NCI-H2081 treated with DMSO at 0.1 percent for 48 hours (cell line): ENCODE measurements at places on chromosomes 6 and 20.

DNA sequence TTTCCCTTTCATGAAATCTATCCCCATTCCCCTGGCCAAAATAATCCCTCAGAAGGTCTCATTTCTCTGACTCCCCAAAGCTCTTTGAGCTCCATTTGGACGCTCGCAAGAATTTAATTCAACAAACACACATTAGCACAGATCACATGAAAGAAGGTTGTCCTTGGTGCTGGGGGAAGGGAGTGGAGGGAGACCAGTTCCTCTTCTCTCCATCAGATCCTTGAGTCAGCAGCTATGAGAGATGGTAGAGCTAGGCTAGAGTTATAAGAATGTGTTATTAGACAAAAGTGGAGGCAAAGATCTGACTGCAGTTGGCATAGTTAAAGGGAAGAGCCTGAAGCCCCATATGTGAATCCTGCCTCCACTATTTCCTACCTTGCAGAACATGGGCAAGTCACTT, 184.2 kb upstream of the CDYL start:
- no peak for DNase-seq

DNA sequence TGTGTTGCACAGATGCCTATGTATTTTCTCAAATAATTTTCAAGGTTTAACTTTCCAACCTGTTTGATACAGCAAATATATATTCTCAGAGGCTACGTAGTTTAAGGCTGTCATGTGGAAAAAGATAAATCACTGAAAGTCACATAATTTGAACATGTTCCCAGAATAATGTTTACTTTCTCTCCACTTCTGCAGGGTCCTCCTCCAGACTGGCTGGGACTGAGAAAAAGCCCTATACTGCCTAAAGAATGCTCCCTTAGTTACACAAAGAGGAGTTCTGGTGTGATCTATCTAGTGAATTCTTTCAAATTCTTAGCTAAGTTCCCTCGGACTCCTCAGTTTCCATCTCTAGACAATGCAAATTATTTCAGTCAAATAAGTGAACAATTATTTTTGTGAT, 411.0 kb downstream of the C6orf118 start:
- no peak for DNase-seq

- DNase-seq: no peak
These were observed 3.3 kb downstream of the TRMT11 start for GRCh38 chr6:125989631-125990030.

GRCh38 chr6:118985123-118985830, 50.3 kb upstream of the MCM9 start:
- no peak for DNase-seq

- no peak for DNase-seq
These were observed 46.4 kb downstream of the TAF4 start for GRCh38 chr20:62019144-62019805.

GRCh38 chr6:142112451-142113061, 20.2 kb upstream of the GJE1 start:
- no peak for DNase-seq

DNA sequence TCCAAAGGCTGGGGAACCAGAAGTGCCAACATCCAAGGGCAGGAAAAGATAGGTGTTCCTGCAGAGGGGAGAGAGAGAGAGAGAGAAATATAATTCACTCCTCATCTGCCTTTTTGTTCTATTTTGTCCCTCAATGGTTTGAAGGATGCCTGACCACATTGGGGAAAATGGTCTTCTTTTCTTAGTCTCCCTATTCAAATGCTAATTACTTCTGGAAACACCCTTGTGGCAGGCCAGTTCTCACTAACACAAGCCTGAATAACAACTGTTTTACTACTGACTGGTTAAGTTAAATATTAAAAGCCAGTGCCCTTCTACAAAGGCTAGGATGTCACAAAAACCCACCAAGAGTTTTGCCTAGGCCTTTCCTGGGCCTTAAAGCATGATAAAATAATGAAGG, 425.4 kb upstream of the HTR1E start:
- DNase-seq: no peak

- DNase-seq: no peak
These were observed 68.1 kb downstream of the LRRC1 start for GRCh38 chr6:53862662-53863462.

- DNase-seq: no peak
These were observed 511 bp downstream of the VARS1 start for GRCh38 chr6:31794866-31795615.

DNA sequence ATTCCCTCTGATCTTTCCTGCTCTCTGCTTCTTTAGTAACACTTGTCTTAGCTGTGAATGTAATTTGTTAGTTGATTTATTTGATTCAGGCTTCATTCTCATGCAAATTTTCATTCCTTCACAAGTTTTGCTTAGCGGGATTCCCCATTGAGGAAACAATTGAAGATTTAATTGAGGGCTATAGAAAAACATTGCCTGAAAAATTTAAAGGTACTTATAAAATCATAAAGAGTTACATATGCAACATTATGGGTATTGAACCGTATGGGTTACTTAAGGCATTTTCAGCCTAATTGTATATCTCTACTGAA, 11.9 kb upstream of the ZSCAN9 start:
- no peak for DNase-seq

- no peak for DNase-seq
These were observed 9.7 kb upstream of the NPEPL1 start for GRCh38 chr20:58682656-58683531.

DNA sequence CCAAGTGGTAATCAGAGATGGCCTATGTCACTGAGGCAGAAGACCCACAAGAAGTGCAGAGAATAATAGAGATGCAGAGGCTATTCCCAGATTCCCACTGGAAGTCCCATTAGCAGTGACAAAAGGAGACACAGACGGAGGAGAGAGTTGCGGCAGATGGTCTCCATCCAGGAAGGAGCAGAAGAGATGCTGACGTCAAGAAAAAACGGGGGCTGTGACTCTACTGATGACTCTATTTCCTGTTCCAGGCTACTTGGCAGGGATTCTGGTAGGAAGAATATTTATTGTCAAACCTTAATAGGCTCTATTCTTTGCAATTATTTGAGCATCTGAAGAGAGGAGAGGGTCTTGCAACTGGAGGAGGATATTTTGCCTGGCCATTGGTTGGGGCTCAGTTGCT, 246.0 kb upstream of the ECI2 start:
- DNase-seq: no peak

DNA sequence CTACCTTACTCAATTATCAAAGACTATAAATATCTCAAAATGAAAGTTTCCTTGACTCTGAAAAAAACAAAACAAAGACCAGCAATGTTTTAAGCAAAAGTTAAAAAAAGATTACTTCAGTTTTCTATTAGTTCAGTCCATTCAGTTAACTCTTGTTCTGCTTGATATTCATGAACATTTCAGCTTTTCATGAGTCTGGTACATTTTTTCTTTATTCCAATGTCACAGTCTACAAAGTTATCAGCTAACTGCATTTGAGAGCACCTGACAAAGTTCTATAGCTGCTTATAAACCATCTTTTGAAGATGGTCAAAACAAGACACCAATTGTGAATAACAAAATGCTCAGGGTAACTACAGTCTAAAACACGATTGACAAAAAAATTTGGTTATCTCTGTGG, 156.1 kb upstream of the NOX3 start:
- no peak for DNase-seq

- DNase-seq: no peak
These were observed 90.8 kb downstream of the GMPR start for GRCh38 chr6:16329233-16329632.

- no peak for DNase-seq
These were observed 3.0 kb downstream of the CASS4 start for GRCh38 chr20:56414842-56415765.

GRCh38 chr6:47256361-47256760, 53.3 kb downstream of the TNFRSF21 start:
- DNase-seq: no peak

GRCh38 chr20:40688129-40689099, 622 bp downstream of the MAFB start:
- no peak for DNase-seq

GRCh38 chr6:39388606-39389483, 66.3 kb upstream of the KCNK16 start:
- DNase-seq: no peak

DNA sequence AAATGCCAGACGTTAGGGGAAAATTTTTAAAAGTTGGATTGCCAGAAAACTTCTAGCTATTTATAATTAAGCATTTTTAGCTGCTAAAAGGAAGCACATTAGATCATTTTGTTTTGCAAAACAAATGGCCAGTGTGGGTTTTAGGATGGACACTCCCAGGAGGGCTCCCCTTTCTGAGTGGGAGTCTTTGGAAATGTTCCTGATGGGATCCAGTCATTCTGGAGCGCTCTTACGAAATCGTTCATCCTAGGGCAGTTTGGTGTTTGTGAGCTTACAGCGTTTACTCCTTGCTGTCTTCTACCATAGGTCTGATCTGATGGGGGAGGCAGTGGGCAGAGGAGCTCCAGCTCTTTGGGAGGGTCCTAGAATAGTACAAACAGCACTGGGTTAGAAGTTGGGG, 14.7 kb downstream of the GNAS start:
- no peak for DNase-seq

DNA sequence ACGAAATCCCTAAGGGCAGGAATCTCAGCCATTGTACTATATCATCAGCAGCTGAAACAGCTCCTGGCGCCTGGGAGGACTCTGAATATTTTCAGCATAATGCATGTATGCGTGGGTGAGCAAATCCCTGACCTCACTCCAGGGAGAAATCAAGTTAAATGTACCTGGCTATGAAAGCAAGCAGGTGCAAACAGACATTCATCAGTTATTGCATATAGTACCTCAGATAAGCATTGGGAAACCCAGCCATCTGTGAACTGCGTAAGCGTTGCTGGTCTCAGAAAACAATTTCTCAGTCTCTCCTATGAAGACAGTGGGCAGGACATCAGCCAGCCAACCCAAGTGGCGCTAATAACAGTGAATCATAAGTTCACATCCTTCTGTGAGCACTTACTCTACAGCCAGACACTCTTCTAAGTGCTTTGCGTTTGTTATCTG, 622.6 kb downstream of the EPM2A start:
- no peak for DNase-seq

DNA sequence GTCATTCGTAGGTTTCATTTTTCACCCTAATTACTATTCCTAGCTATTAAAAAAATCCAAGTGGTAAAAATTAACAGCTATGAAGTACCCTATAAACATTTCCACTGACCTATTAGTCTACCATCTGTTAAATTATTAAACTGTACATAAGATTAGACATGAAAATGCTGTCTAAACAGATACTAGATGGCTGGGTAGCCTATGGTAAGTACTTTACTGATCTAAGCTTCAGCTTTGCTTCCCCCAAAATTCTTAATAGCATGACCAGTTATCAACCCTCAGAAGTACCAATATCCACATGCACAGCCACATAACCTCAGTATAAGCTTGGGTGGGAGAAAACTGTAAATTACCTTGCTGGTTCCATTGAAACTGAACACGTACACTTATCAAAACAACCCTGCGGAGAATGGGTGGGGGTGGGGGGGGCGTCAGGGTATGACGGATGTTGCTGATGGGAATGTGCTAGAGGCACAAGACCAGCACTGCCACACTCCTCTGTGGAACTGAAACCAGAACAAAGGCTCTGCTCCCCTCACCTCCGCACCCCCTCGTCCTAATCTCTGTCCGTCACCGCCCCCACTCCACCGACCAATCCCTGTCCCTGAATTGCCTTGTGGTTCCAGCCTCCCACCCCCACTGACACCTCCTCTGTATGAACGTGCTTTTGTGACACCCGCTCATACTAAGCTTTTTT, 45.3 kb downstream of the B4GALT5 start:
- DNase-seq: no peak

GRCh38 chr6:4446982-4447381, 311.6 kb upstream of the ECI2 start:
- no peak for DNase-seq

GRCh38 chr6:100593522-100593921, 128.8 kb upstream of the SIM1 start:
- DNase-seq: no peak

DNA sequence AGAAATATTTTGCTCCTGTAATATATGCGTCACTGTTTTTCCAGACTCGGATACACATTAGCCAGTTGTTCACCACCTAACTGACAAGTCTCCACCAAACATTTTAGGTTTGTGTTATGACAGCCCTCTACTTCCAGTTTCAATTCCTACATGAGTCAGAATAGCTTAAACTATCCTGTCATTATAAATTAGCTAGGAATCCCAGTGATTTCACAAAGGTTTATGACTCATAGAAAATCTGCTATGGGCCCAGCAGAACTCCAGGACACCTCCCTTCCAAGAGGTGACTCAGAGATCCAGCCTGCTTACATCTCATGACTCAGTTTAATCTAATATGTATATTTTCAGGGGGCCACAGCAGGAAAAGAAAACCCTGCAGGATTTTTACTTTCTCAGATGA, 17.4 kb upstream of the PLCB4 start:
- no peak for DNase-seq

DNA sequence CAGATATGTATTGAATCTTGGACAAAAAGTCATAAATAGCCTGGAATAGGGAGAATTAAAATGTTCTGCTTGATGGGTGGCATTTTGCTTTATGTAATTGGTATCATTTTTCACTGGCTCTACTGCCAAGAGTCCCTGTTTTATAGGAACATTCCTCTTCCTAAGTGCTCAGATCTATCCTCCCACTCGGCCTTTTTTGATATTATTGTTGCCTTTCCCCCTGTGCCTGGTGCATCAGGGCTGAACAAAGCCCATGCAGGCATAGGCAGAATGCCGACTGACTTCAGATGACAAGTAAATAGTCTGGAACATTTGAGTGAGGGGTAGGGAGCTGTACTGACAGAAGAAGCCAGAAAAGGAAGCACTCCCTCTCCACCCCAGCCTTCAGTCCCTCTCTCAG, 127.0 kb downstream of the PKHD1 start:
- no peak for DNase-seq

DNA sequence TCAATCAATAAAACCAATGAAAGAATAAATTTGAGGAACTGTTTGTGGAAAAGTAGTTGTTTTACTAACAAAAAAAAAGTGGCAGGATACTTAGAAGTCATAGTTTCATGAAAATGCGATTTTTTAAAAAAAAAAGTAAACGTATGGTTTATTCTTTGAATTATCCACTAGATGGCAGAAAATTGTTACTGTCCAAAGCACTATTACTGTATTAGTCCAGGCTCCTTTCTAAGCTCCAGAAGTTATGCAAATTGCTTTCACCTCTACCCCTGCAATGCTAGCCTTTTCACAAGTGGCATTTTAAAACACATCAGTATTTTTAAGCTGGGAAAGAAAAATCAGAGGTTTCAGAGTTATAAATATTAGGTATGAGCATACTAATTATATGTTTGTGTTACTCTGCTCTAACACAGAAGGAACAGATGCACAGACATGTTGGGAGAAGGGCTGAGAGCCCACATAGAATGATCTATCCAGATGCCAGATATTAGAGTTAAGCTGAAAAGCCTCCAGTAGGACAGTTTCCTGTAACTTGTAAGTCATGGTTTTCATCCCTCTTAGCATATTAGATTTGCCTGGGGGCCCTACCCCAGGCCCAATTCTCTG, 63.9 kb downstream of the FHL5 start:
- DNase-seq: peak; percentile 29

DNA sequence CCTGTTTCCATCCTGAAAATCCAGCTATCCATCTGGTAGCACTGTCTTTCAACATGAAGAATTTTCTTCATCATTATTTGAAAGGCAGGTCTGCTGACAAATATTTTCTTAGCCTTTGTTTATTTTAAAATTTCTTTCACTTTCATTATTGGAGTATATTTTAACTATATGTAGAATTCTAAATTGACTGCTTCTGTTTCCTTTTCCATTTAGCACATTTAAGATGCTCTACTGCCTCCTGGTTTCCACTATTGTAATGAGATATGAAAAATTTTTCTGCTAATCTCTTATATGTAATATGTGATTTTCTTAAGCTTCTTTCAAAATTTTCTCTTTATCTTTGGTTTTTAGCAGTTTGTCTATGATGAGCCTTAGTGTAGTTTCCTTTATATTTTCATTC, 97.3 kb downstream of the TBC1D32 start:
- no peak for DNase-seq

GRCh38 chr6:127570739-127571389, 6.1 kb upstream of the C6orf58 start:
- DNase-seq: no peak
